ENCODE measurements at places on chromosomes 6 and 20.

DNA sequence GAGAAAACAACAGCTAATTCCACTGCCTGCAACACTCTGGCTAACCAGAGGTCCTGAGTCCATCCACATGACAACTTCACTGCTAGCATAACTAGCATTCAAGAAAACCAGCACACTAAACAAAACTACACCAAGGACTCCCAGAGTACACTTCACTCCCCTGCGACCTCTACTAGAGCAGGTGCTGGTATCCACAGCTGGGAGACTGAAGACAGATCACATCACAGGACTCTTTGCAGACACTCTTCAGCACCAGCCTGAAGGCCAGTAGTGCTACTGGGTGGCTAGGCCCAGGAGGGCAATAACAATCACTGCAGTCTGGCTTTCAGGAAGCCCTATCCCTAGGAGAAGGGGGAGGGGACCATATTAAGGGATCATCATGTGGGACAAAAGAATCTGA lies 54.4 kb upstream of the MYB start:
- DNase-seq: no peak

DNA sequence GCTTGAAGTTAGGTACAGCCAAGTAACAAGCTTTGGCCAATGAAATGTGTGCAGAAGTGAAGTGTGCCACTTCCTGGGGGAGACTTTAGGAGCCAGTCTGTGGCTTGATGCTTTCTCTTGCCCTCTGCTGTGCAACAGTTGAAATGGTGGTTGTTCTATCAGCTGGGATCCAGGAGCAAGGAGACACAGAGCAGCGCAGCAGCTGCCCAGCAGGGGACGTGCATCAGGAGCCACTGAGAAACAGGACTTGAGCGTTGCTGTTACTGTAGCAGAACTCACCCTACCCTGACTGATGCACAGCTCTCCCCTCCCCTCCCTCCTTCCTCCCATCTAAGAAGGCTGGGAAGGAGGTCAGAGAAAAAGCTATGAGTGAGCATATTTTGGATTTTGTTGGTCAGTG lies 18.9 kb upstream of the CCN5 start:
- DNase-seq: no peak

- no peak for DNase-seq
Measured at GRCh38 chr6:170003451-170004160, 252.2 kb downstream of the ERMARD start.

DNA sequence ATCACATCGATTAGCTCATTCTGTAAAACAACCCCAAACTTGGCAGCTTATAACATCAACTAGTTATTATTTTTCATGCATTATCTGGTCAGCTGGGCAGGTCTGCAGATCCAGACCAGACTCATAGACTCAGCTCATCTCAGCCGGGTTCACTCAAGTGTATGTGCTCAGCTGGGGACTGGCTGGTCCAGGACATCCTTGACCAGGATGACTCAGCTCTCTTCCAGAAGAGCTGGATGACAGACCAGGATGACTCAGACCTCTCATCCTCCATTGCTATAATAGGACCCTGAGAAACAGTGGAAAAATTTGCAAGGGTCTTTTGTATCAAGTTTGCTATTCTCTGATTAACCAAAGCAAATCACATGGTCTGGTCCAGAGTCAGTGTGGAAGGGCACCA lies 312.5 kb upstream of the PLCB4 start:
- no peak for DNase-seq

DNA sequence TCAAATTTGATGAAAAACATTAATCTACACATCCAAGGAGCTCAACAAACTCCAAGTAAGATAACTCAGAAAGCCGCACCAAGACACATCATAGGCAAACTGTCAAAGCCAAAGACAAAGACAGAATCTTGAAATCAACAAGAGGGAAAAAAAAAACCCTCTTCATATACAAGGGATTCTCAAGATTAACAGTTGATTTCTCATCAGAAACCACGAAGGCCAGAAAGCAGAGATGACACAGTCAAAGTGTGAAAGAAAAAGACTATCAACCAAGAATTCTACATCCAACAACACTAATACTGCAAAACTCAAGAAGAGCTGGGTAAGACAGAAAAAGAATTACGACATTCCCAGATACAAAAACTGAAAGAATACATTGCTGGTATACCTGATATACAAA lies 73.8 kb downstream of the CDK19 start:
- DNase-seq: no peak

DNA sequence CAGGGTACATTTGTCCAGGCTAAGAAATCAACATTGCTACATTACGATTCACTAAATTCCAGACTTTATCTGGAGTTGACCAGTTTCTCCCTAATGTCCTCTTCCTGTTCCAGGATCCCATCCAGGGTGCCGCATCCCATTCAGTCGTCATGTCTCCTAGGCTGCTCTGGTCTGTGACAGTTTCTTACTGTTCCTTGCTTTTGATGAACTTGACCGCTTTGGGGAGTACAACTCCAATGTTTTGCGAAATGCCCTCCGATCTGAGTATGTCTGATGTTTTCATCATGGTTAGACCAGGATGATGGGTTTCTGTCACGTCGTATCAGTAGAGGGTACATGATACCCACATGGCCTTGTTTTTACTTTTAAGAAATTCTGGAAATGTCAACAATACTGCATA lies 62.2 kb downstream of the CTCFL start:
- no peak for DNase-seq

GRCh38 chr20:18431206-18431605 lies 35.6 kb downstream of the DZANK1 start:
- DNase-seq: no peak

DNA sequence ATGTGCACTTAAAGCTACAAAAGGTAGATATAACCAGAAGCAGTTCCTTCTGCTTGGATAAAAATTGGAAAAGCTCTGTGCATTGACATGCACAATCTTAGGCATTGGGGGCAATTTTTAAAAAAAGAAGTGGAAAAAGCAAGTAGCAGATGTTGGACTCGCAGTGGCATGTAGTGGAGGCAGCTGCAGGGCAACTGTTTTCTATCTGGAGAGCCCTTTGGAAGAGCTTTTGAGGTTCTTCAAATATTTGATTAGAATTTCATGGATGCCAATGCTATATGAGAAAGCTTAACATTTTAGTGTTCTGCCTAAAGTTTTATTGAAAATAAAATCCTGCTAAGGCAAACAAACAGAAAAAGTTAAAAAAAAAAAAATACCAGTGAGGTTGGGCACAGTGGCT lies 388.3 kb upstream of the RNF217 start:
- DNase-seq: no peak
